Psoas muscle (tissue), 8 donors: ENCODE measurements at places on chromosomes 16 and 17. TPM values are rescaled to one million over a fixed set of nuclear protein-coding genes. Genes with fewer than 3 reads are reported as not detected.

Gene SPOP
- total RNA-seq: 47.3 TPM

DNA sequence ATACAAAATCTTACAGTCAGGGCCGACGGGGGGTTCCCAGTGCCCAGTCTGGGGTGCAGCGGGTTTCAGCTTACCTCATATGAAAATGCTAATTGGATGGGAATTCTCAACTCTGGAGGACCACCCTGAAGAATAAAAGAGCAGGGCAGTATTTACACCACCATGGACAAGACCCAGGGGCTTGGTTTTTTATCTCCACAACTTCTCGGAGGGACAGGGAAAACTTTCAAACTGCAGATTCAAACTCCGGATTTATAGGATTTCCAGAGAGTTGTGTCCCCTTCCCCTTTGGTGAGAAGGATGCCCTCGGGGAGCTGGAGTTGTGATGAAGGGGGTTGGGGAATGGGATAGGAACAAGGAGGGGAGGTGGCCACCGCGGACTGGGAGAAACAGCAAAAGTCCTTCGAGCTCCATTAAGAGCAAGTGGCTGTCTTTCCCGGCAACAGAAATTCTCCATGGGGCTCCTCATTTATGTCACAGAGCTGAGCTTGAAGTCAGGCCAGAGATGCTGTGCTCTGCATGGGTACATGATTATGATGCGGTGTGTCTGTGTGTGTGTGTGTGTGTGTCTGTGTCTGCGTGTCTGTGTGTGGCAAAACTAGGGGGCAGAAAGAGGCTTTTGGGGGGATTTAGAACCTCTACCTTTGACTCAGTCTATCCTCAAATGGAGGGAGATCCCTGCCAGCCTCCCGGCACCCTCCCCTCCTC is 15.7 kb downstream of the FOXL1 start:
- H3K27me3 ChIP-seq: peaks cover 23% of the 10 kb centered on the region
- H3K36me3 ChIP-seq: no peaks in the 10 kb centered on the region
- H3K27ac ChIP-seq: no peak overlapping the region
- H3K4me3 ChIP-seq: no peak overlapping the region

DNA sequence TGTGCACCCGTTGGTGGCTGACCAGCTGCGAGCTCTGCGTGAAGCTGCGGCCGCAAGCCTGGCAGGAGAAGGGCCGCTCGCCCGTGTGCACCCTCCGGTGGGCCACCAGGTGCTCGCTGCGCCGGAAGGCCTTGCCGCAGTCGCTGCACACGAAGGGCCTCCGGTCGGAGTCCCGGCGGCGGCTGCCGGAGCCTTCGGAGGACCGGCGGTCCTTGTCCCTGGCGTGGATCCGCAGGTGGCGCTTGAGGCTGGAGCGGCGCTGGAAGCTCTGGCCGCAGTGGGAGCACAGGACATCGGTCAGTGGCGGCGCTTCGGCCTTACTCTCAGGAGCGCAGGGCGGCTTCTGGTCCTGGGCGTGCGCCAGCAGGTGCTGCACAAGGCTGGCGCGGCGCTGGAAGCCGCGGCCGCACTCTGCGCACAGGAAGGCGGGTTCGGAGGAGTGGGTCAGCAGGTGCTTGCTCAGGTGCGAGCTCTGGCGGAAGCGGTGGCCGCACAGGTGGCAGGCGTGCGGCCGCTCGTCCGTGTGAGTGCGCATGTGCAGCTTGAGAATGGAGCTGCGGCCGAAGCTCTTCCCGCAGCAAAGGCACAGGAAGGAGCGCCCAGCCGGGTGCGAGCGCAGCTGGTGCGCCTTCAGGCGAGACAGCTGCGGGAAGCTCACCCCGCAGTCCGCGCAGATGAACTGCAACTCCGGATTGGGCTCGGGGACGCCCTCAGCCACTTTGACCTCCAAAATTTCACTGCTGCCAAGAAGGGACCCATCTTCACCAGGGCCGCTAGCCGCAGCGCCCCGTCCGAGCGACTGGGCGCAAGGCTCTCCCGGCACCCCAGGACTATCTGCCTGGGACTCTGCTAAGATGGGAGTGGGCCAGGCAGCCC is 9.1 kb downstream of the ZSCAN10 start:
- DNase-seq: peak; percentile 38
- H3K27me3 ChIP-seq: no peaks in the 10 kb centered on the region
- H3K4me1 ChIP-seq: peaks cover 9% of the 10 kb centered on the region
- H3K4me3 ChIP-seq: no peak overlapping the region

DNA sequence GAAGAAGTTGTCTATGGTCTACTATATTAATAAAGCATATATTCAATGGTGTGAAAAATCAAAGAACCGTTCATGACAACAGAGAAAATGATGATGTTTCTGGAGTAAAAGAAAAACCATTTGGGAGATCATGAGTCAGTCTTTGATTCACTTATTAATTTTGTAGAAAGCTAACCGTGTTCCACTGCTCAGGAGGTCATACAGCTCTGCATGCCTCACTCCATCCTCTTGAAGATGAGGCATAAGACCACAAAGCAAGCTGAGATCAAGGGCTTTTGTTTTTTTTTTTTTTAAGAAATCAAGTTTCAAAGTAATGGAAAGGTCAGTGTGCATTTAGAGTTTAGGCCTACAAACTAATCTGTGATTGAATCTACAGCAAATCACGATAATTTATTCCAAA is 206.4 kb downstream of the CEP112 start:
- no peaks in the 10 kb centered on the region for H3K4me1 ChIP-seq
- H3K36me3 ChIP-seq: no peaks in the 10 kb centered on the region
- H3K27ac ChIP-seq: no peak overlapping the region
- H3K27me3 ChIP-seq: no peaks in the 10 kb centered on the region
- DNase-seq: no peak
- H3K4me3 ChIP-seq: no peak overlapping the region

- no peak overlapping the region for H3K4me3 ChIP-seq
- peaks cover 11% of the 10 kb centered on the region for H3K27me3 ChIP-seq
- H3K36me3 ChIP-seq: no peaks in the 10 kb centered on the region
- H3K27ac ChIP-seq: no peak overlapping the region
These were observed 44.3 kb downstream of the WNT3 start for GRCh38 chr17:46774108-46774737.

DNA sequence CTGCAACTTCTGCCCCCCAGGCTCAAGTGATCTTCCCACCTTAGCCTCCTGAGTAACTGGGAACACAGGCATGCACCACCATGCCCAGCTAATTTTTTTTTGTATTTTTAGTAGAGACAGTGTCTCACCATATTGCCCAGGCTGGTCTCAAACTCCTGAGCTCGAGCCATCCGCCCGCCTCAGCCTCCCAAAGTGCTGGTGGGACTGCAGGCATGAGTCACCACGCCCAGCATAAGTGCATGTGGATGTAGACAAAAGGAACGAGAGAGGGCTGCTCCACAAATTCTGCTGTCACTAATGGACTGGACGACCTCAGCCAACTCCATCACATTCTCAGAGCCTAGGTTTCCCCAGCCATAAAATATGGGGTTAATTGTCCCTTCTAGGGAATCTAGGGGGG is 7.7 kb upstream of the SP2 start:
- H3K27me3 ChIP-seq: no peaks in the 10 kb centered on the region
- H3K36me3 ChIP-seq: no peaks in the 10 kb centered on the region
- H3K4me3 ChIP-seq: no peak overlapping the region
- DNase-seq: no peak

- no peak overlapping the region for H3K27ac ChIP-seq
- no peak overlapping the region for H3K4me3 ChIP-seq
- H3K4me1 ChIP-seq: peaks cover 16% of the 10 kb centered on the region
- no peaks in the 10 kb centered on the region for H3K27me3 ChIP-seq
- no peak for DNase-seq
These were observed 6.5 kb upstream of the LASP1NB start for GRCh38 chr17:38918916-38919315.

- no peaks in the 10 kb centered on the region for H3K27me3 ChIP-seq
- H3K4me3 ChIP-seq: no peak overlapping the region
- no peaks in the 10 kb centered on the region for H3K36me3 ChIP-seq
These were observed 7.6 kb upstream of the PKMYT1 start for GRCh38 chr16:2987833-2988232.

DNA sequence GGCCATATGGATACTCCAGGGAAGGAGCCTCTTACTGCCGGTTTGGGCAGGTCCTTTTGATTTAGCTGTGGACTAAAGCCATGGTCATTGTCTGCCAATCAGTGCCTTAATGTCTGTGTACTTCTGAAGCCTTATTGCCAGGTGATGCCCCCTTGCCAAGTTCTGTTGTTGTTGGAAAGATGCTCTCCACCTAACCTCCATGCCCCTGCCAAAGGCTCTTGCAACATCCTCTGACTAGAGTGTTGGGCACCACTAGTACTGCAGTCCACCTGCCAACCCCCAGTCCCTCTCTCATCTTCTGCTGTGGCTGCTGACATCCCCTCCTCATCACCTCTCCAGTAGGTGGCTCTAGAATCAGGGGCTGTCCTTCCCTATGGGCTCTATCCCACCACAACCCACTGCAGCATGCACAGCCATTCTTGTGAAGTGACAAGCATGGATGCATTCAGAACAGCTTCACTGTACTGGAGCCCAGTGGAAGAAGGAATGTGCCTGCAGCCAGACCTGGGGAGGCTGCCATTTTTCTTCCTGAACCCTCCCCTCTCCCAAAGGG is 375.3 kb upstream of the CDH5 start:
- no peaks in the 10 kb centered on the region for H3K27me3 ChIP-seq
- no peak overlapping the region for H3K4me3 ChIP-seq
- no peak overlapping the region for H3K27ac ChIP-seq
- no peak for DNase-seq
- H3K4me1 ChIP-seq: no peaks in the 10 kb centered on the region

- no peaks in the 10 kb centered on the region for H3K4me1 ChIP-seq
- no peaks in the 10 kb centered on the region for H3K27me3 ChIP-seq
- peak; percentile 73 for DNase-seq
- H3K27ac ChIP-seq: peak overlapping the region; percentile 58
These were observed 2.0 kb upstream of the CD300H start for GRCh38 chr17:74569020-74570003.

- peaks cover 78% of the 10 kb centered on the region for H3K36me3 ChIP-seq
- H3K4me3 ChIP-seq: no peak overlapping the region
- H3K27me3 ChIP-seq: no peaks in the 10 kb centered on the region
- peaks cover 60% of the 10 kb centered on the region for H3K4me1 ChIP-seq
- H3K27ac ChIP-seq: peak overlapping the region; percentile 44
These were observed 7.5 kb downstream of the SRSF1 start for GRCh38 chr17:57999496-58000017.

GRCh38 chr16:4345836-4346781 is 5.0 kb downstream of the PAM16 start:
- H3K27ac ChIP-seq: peak overlapping the region; percentile 48
- DNase-seq: no peak
- no peak overlapping the region for H3K4me3 ChIP-seq
- H3K4me1 ChIP-seq: peaks cover 47% of the 10 kb centered on the region
- H3K36me3 ChIP-seq: no peaks in the 10 kb centered on the region

DNA sequence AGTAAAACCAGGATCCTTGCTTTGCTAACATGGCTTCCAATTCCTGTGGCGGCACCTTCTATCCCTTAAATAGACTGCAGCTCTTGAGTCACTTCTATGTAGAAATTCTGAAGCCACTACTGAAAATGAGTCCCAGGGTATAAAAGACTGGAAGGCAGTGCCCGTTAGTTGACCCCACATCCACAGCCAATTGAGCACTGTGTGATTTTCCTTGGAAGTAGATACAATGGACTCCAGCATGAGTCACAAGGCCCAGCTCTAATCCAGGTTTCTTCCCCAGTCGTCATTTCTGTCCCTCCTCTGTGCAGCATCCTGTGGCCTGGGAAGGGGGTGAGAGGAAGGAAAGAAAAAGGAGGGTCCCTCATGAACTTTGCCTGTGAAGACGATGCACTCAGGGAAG is 69.5 kb downstream of the HLF start:
- H3K27ac ChIP-seq: no peak overlapping the region
- H3K36me3 ChIP-seq: no peaks in the 10 kb centered on the region
- no peak overlapping the region for H3K4me3 ChIP-seq
